ENCODE measurements at places on chromosomes 6 and 20. TPM values are rescaled to one million over a fixed set of nuclear protein-coding genes. Genes with fewer than 3 reads are reported as not detected.
A peak's percentile ranks its signal among the peaks of the same experiment; 100 is the strongest.

Gene OPRM1
- not detected for total RNA-seq

Gene FAM184A
- 18.5 TPM for total RNA-seq

Gene RNF182
- total RNA-seq, result not detected

Gene SLC35F1
- total RNA-seq, result 2.3 TPM

Gene ADIG
- not detected for total RNA-seq

Gene HDGFL1
- not detected for total RNA-seq

Gene ADTRP
- total RNA-seq, result 62.4 TPM

Gene VGLL2
- total RNA-seq, result not detected

Gene PRDM1
- total RNA-seq, result 25.2 TPM

Gene RGS17
- total RNA-seq, result not detected

Gene TGM3
- total RNA-seq, result not detected

GRCh38 chr6:19380293-19380692, 456.9 kb upstream of the ID4 start:
- no peaks in the 10 kb centered on the region for H3K36me3 ChIP-seq
- no peaks in the 10 kb centered on the region for H3K27me3 ChIP-seq
- no peak overlapping the region for H3K27ac ChIP-seq
- no peak overlapping the region for H3K4me3 ChIP-seq
- H3K4me1 ChIP-seq, result no peaks in the 10 kb centered on the region

- H3K4me3 ChIP-seq, result no peak overlapping the region
- peak overlapping the region; percentile 35 for H3K27ac ChIP-seq
- peaks cover 50% of the 10 kb centered on the region for H3K4me1 ChIP-seq
- no peaks in the 10 kb centered on the region for H3K27me3 ChIP-seq
These were observed 65.9 kb downstream of the PTPN1 start for GRCh38 chr20:50575865-50576720.

- H3K4me1 ChIP-seq, result peaks cover 28% of the 10 kb centered on the region
- H3K36me3 ChIP-seq, result peaks cover 8% of the 10 kb centered on the region
These were observed 32.0 kb downstream of the MTHFD1L start for GRCh38 chr6:150897400-150897943.

- no peaks in the 10 kb centered on the region for H3K36me3 ChIP-seq
- H3K4me3 ChIP-seq, result no peak overlapping the region
- H3K27ac ChIP-seq, result no peak overlapping the region
- no peak for DNase-seq
These were observed 51.4 kb downstream of the TGM2 start for GRCh38 chr20:38113401-38114325.

GRCh38 chr20:31607640-31608250, 2.7 kb downstream of the ID1 start:
- no peak for DNase-seq
- peaks cover 35% of the 10 kb centered on the region for H3K4me1 ChIP-seq
- no peak overlapping the region for H3K27ac ChIP-seq

DNA sequence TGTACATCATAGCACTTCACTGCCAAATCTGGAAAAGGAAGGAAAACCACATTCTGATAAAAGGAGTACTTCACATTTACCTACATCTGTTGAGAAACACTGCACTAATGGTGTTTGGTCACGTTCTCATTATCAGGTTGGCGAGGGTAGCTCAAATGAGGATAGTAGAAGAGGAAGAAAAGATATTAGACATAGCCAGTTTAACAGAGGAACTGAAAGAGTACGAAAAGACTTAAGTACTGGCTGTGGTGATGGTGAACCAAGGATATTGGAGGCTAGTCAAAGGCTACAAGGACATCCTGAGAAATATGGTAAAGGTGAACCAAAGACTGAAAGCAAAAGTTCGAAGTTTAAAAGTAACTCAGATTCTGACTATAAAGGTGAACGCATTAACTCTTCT, 32.0 kb upstream of the GJA10 start:
- H3K27me3 ChIP-seq, result no peaks in the 10 kb centered on the region
- H3K4me1 ChIP-seq, result peaks cover 7% of the 10 kb centered on the region
- peaks cover 56% of the 10 kb centered on the region for H3K36me3 ChIP-seq
- DNase-seq, result no peak
- peak overlapping the region; percentile 77 for H3K27ac ChIP-seq
- peak overlapping the region; percentile 30 for H3K4me3 ChIP-seq

DNA sequence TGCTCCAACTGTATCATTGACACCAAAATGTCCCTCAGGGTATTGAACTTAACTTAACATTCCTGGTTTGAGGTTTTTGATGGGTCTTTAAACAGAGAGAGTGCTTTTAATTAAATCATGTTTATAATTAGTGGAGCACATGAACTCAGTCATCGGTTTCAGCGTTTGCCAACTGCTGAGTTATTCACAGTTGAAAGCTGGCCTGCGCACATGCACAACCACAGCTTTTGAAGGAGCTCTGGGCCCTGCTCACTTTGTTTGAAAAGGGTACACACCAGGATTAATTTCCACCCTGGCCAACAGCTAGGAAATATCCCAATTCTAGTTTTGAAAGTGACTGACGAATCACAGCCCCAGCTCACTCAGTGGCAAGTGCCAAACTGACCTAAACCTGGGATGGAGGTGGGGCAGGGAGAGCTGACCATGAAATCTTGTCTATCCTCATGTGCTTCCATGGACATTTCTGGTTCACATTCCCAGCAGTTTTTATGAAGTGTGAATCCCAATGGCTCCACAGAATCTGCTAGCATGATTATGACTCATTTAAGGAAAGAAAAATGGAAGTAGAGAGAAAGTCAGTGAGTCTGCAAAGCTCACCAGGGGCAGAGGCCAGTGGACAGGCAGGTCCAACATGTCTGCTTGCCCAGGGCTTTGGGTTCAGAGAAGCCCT, 247.8 kb downstream of the FNDC1 start:
- no peak overlapping the region for H3K27ac ChIP-seq
- no peak for DNase-seq
- no peak overlapping the region for H3K4me3 ChIP-seq
- no peaks in the 10 kb centered on the region for H3K4me1 ChIP-seq
- H3K27me3 ChIP-seq, result peaks cover 7% of the 10 kb centered on the region

- DNase-seq, result no peak
- H3K36me3 ChIP-seq, result no peaks in the 10 kb centered on the region
- no peak overlapping the region for H3K4me3 ChIP-seq
- no peaks in the 10 kb centered on the region for H3K27me3 ChIP-seq
- H3K27ac ChIP-seq, result no peak overlapping the region
- H3K4me1 ChIP-seq, result no peaks in the 10 kb centered on the region
These were observed 1007.5 kb downstream of the KIF16B start for GRCh38 chr20:15565786-15566185.

DNA sequence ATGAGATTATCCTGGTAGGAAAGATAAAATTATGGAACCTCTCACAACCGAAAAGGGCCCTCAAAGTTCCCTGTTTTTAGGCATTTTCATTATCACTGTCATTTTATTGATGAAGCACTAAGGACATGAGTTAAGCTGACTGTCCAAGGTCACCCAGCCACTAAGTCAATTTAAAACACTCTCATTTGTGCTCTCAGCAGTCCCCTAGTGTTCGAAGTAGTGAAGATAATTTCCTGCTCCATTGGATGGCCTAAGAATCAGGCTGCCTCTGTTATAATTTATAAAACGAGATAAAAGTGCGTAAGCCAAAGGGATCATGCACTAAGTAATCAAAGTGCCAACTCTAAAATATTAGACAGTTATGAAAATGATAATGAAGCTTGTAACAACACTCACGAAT, 169.1 kb downstream of the KIF16B start:
- H3K27ac ChIP-seq, result no peak overlapping the region
- no peak overlapping the region for H3K4me3 ChIP-seq
- H3K4me1 ChIP-seq, result no peaks in the 10 kb centered on the region
- no peaks in the 10 kb centered on the region for H3K27me3 ChIP-seq
- DNase-seq, result no peak

DNA sequence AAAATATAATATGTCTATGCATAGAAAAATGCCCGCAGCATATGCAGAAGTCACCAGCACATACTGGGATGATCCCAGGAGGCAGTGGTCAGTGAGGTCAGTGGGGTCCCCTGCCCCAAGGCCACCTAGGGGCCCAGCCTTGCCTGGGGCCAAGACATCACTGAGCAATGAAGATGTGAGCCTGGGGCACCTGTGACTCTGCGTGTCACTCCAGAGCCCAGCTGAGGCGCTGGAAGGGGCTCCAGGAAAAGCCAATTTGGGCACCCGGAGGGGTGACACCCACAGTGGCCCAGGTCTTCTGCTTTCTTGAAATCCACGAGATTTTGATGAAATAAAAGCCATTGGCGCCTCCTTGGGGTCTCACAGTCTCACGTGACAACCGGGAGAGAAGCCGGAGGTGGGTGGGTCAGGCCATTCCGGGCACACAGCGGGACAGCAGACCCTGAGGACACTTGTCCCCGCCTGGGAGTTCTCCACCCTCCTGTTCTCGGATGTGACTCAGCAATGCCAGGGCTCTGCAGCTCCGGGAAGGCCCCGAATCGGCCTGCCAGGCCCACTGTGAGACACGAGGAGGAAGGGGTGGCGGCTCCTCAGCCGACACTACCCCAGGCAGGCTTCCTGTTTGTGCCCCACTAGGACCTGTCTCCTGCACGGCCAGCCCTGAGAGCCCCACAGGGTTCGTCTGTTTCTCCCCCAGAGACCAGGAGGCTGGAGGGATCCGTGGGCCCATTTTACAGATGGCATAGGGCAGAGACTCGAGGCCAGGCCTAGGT, 24.4 kb upstream of the SLCO4A1 start:
- H3K27me3 ChIP-seq, result peaks cover 3% of the 10 kb centered on the region
- peak; percentile 73 for DNase-seq
- no peaks in the 10 kb centered on the region for H3K36me3 ChIP-seq
- H3K4me3 ChIP-seq, result peak overlapping the region; percentile 80
- H3K4me1 ChIP-seq, result peaks cover 32% of the 10 kb centered on the region

- no peak overlapping the region for H3K4me3 ChIP-seq
- no peaks in the 10 kb centered on the region for H3K4me1 ChIP-seq
- DNase-seq, result no peak
- no peaks in the 10 kb centered on the region for H3K27me3 ChIP-seq
- H3K36me3 ChIP-seq, result peaks cover 5% of the 10 kb centered on the region
These were observed 14.5 kb downstream of the LAMA5 start for GRCh38 chr20:62352402-62353288.

DNA sequence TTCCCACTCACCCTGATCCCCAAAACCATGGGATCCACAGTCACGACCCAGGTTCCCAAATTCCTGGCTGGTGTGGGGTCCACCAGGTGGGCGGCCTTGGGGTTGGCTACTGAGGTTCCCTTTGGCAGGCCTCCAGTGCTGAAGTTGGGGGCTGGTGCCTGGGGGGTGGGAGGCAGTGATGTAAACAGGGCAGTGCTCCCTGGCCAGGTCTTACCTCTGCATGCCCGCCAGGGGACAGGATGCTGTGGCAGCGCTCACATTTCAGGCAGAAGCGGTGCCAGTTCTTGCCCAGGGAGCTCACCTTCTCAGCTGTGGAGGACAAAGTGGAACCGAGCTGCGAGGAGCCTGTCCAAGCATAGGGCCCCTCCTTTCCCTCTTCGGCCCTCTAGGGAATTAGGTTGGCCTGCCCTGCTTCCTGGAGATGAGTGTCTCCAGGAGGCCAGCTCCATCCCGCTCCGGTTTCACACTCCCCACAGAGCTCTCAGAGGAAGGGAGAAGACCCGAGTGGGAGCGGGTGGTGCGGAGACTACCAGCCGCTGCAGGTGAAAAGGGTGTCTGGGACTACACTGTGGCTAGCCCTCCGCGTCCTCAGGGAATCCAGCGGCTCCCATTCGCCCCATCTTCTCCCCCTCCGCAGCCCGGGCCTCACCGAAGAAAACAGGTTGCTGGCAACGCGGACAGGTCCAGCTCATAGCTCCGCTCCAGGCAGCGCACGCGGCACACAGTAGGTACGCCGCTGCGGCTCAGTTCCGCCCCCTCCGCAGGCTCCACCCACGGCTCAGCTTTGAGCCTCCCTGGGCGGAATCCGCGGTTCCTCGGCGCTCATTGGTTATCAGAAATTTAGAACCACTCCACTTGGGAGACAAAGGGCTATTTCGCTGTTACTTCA, at the start of gene CRIP3:
TSS of gene CRIP3 (minus strand) at position 726 of the 889 bp plus-strand sequence. CDS start at position 692, 34 bp downstream.
- DNase-seq, result peak; percentile 54
- peaks cover 8% of the 10 kb centered on the region for H3K27me3 ChIP-seq
- no peaks in the 10 kb centered on the region for H3K36me3 ChIP-seq
- peaks cover 13% of the 10 kb centered on the region for H3K4me1 ChIP-seq
- H3K27ac ChIP-seq, result no peak within 1 kb of the TSS

DNA sequence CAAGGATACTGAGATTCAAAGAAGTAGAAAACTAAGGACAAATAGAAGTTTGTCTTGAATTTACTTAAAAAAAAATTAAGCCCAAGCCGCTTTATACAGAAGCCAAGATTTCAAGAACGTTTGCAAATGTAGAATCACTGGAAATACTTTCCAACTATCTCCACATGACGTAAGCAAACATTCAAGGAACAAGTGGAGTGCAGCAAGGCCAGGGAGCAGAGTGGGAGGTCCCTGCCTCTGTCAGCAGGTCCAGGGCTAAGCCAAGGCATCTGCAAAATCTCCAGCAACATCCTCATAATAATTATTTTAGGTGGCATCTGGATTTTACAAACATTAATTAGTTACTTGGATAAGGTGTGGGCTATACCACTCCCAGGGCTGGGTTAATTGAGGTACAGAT, 60.1 kb upstream of the AKIRIN2 start:
- no peaks in the 10 kb centered on the region for H3K36me3 ChIP-seq
- H3K27ac ChIP-seq, result no peak overlapping the region
- no peak overlapping the region for H3K4me3 ChIP-seq

DNA sequence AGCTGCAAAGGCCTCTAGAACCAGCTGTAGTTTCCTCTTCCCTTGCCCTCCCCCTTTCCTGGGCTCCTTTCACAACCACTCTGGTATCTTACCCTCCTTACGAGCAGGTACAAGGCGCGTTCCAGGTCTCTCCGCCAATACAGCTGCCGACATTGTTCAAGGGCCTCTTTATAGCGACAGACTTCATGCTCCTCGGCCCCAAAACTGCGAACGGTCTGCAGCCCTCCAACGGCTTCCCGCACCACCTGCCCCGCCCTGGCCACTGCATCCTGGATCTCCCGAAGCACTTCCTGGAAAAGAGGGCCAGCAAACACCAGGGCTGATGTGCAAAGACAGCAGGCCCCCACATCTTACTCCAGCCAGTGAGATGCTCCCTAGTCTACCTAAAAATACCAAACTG, 6.0 kb downstream of the TAP2 start:
- H3K4me3 ChIP-seq, result no peak overlapping the region
- DNase-seq, result no peak
- H3K27me3 ChIP-seq, result no peaks in the 10 kb centered on the region
- H3K27ac ChIP-seq, result peak overlapping the region; percentile 47

GRCh38 chr6:7727946-7728854, 2.3 kb downstream of the BMP6 start:
- H3K36me3 ChIP-seq, result peaks cover 1% of the 10 kb centered on the region
- peaks cover 85% of the 10 kb centered on the region for H3K27me3 ChIP-seq
- H3K4me1 ChIP-seq, result peaks cover 17% of the 10 kb centered on the region
- H3K27ac ChIP-seq, result no peak overlapping the region
- peak overlapping the region; percentile 75 for H3K4me3 ChIP-seq
- peak; percentile 41 for DNase-seq

DNA sequence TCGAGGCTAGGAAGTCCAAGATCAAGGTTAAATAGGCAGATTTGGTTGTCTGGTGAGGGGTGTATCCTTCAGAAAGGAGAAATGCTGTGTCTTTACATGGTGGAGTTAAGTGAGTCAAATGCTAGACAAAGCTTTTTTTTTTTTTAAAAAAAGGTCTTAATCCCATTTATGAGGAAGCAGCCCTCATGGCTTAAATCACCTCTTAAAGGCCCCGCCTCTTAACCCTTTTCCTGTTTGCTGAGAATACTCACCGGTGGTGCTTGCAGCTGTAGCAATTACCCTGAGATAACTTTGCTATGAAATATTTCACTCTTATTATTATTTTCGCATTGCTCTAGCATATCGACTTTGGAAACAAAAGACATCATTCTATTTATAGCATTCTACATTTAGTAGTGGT, 30.8 kb downstream of the FBXO30 start:
- no peak overlapping the region for H3K27ac ChIP-seq
- H3K36me3 ChIP-seq, result peaks cover 2% of the 10 kb centered on the region
- no peak for DNase-seq
- no peak overlapping the region for H3K4me3 ChIP-seq
- H3K27me3 ChIP-seq, result no peaks in the 10 kb centered on the region
- H3K4me1 ChIP-seq, result no peaks in the 10 kb centered on the region
